DMS 273 treated with DMSO at 0.1 percent for 48 hours (cell line): ENCODE measurements at places on chromosomes 16 and 17.

DNA sequence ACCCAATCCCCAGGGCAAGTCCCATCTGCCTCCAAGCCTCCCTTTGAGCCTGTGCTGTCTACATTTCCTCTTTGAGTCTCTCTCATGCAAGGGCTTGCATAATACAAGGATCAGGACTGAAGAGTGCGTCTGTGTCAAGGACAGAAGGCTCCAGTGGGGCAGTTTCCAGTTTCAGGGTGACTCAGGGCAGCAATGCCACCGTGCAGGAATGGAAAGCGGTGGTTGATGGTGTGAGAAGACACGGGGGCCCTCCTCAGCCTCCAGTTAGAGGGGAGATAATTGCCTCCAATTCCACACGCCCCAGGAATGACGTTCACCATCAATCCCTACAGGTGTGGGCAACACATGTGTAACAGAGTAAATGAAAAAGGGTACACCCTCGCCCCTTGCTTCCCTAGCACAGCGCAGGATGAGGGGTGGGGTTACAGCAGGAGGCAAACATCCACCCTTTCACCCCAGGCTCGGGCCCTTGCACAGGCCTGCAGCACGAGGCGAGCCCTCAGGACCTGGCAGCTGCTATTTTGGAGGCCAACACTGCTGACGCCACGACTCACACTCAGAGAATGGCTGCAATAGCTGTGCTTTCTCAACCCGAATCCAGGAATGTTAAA lies 24.8 kb upstream of the SLC25A19 start:
- DNase-seq, result no peak

- no peak for DNase-seq
Observed at GRCh38 chr17:35169835-35170363, 22.3 kb downstream of the UNC45B start.

- DNase-seq, result no peak
Observed at GRCh38 chr16:9462984-9463383, 371.5 kb downstream of the HAPSTR1 start.

DNA sequence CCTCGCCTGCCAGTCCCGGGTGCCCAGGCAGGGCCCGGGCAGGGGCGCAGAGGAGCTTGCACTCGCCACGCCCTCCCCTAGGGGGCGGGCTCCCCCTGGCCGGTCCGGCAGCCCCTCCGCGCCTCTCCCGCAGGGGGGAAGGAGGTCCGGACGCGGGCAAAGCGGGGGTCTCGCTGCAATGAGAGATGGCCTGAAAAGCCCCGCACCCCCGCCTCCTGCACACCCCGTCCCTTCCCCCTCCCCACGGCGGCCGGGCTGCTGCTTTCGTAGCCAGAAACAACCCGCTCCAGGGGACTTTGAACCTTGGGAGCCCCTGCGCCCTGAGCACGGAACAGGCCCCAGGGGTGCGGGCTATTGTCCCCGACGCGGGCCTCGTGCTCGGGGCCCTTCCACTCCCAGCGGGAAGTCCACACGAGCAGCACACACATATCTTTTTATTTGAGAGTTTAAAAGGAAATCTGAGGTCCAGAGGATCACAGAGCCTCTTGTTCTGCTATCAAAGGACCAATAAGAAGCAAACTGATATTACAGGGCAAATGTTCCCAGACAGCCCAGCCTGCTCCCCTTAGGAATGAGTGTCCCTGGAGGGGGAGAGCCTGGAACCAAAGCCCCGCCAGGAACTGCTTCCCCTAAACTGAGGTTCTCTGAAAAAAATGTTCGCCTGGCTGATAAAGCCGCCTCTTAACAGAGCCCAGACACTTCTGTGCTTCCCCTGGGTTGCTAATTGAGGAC lies 5.8 kb upstream of the CBX4 start:
- no peak for DNase-seq

DNA sequence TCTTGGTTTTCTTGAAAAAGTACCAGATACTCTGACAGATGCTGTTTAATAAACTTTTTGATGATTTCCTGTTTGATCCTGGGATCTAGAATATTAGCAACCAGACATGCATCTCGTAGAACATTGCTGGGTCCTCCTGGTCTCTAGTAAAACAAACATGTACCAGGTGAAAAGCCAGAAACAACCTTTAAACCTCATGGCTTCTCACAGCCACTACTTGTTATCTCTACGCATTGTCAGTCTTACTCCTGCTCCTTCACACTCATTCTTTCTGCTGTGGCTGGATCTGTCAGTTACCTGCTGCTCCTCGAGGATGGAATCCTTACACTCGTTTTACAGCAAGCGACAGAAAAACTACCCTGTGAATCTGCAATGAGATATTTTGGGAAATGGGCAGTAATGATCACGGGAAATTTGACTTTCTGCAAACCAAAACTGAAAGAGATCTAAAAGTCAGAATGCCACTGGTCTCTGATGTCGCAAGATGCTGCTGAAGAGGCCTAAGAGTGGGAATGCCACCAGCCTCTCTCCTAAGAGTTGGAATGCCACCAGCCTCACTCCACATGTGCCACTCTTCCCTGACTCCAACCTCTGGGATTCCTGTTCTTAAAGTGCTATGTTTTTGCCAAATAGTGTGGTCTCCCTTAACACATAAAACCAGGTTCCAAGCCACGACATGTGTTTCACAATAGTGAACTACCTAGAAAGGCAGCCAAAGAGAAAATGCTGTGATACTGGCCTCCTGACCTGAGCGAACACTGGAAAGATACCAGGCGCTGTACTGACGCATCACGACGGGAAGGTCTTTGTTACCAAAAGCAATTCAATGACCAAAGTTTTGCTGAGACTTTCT lies 86.3 kb downstream of the VPS53 start:
- DNase-seq, result no peak

- DNase-seq, result no peak
Observed at GRCh38 chr16:86427433-86427851, 82.9 kb upstream of the FOXF1 start.

DNA sequence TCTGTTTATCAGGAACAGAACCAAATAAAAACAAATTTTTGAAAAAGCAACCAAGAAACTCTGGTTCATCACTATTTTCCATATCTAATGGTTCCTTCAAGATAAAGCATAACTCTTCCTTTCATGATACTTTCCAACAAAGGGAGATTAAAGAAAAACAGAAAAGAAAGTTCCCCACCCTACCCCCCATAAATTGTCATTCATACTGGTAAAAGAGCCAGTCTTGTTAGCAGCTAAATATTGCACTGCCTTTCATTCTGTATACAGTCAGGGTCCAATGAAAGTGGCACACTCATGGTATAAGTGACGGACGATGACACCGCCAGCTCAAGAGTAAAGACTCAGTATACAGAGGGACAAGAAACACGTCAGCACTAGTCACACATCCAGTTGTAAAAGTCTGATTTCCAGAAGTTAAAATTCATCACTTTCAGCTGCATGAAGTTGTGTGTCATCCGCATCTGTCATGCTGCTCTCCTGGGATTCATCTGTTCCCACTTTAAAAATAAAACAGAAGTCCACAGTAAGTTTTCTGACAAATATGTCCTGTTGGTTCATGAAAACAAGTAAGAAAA lies 68.5 kb downstream of the CDC27 start:
- DNase-seq, result no peak

GRCh38 chr16:47258874-47259461 lies 115.2 kb upstream of the NETO2 start:
- no peak for DNase-seq

DNA sequence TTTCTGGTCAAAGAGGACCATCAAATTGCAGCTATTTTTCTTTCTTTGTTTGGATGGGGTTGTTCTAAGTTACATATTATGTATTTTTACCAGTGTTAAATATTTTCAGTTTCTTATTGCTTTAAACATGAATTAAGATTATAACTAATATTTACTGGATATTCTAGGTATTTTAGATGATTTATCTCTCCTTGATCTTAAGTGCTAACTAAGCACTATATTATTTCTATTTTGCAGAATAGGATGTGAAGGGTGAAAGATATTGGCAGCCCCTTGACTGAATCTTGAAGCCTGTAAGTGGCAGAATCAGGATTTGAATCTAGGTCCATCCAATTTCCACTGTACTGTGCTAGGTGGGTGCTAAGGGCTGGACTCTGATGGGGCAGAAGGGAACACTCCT lies 307.3 kb upstream of the CCL2 start:
- DNase-seq, result no peak

DNA sequence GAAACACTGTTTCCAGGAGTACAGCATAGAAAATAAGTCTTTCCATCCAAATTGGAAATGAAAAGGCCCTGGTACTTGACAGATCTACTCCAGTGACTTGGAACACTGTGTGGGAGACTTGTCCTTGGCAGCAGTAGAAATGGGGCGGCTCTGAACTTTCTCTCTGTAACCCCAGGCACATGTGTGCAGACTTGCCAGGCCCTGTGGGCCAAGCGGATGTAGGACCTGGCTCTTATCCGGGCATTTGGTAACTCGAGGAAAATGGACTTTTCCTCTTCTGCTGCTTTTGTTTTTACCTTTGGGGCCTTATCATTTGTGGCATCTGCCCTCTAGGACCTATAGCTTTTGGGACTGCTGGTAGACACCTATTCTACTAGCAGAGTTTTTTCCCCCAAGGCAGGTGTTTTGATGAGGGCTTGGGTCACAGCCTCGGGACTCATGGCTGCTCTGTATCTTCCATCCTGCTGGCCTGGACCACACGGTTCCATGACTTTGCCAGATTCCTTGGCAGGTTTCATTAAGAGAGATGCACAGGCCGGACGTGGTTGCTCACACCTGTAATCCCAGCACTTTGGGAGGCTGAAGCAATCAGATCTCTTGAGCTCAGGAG lies 43.5 kb downstream of the SMPD3 start:
- DNase-seq, result no peak

DNA sequence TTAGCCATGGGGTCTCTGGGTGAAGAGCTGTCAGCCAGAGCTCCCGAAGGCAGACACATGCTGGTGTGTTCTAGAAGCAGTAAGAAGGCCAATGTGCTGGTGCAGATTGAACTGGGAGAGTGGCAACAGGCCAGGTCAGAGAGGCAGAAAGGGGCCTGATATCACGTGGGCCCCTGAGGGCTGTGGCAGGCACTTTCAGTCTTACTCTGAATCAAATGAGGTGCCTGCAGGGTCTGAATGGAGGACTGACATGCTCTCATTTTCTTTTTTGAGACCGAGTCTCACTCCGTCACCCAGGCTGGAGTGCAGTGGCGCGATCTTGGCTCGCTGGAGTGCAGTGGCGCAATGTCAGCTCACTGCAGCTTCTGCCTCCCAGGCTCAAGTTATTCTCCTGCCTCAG lies 293.8 kb downstream of the ABCC12 start:
- no peak for DNase-seq

GRCh38 chr16:129075-129474 lies 9.4 kb downstream of the NPRL3 start:
- no peak for DNase-seq

DNA sequence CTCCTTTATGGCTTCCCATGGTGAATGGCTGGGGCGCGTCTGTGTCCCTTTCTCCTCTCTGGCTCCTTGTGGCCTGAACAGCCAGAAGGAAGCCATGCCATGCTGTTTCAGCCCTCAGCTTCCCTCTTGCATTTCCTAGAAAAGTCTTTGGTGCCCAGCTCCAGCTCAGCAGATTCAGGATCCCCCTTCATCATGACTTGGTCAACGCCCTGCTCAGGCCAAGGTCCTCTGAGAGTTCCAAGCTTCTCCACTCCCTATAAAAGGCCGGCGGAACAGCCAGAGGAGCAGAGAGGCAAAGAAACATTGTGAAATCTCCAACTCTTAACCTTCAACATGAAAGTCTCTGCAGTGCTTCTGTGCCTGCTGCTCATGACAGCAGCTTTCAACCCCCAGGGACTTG lies at the start of gene CCL13:
CCL13 (plus strand) TSS at position 287 of the 400 bp plus-strand sequence; CDS start at position 334, 47 bp downstream.
- DNase-seq, result no peak

DNA sequence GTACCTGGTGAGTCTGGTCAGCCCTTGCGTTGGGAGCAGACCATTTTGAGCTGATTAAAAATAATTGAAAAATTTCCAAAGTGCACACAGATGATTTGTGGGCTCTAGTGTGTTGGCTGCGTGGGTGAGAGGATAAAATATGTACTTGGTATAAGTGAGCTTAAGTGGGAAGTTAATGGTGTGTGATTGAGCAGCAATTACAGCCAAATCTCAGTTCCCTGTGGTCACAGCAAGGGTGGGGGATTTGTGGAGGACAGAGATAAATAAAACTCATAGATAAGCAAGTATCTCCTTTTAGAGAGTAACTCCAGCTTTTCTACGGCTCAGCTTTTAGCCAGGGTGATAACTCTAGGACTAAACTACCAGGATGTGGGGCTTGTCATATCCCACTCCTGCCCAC lies 390.4 kb downstream of the UTP18 start:
- DNase-seq, result no peak

DNA sequence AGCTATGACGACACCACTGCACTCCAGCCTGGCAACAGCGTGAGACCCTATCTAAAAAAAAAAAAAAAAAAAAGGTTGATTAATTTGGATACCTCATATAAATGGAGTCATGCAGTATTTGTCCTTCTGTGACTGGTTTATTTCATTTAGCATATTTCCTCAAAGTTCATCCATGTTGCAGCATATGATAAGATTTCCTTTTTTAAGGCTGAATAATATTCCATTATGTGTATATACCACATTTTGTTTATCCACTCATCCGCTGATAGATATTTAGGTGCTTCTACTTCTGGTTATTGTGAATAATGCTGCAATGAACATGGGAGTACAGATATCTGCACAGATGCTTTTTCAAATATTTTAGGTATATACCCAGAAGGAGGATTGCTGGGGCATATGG lies 43.3 kb upstream of the TMC5 start:
- DNase-seq, result no peak

GRCh38 chr16:35725949-35726348 lies 2266.5 kb downstream of the TP53TG3F start:
- no peak for DNase-seq

DNA sequence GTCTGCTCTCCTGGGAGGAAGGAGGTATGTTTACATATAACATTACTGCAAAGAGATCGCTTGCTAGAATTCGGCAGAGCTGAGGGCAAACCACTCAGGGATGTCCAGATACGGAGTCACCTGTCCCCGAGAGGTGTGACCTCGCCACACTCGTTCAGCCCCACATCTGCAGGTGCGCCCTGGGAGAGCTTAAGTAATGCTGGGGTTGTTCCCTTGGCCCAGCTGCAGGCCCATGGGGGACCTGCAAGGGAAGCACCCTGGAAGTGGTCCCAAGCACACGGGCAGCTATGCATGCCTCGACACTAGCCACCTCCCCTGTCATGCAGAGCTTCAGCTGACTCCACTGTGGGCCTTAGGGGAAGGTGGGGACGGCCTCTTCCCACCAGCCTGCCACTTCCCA lies 22.2 kb downstream of the USP22 start:
- no peak for DNase-seq

DNA sequence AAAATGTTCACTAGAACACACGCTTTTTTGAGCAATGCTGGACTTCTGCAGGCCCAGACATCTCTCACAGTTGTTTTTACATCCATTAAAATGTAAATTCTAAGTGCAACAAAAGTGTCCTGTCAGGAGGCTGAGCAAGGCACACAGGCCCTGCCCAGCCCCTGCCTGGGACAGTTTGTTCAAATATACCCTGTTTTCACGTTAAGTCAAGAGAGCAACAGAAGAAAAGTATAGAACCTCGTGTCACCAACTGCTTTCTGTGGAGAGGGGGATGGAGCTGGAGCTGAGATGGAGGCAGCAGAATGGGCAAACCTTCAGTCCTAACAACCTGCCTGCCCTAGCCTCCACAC lies 4.3 kb upstream of the HOXB2 start:
- DNase-seq, result no peak
